GM06990 (cell line): ENCODE measurements at places on chromosomes 3 and 15.

- no peak for DNase-seq
Measured at GRCh38 chr3:52086461-52086860, 30.1 kb upstream of the DUSP7 start.

DNA sequence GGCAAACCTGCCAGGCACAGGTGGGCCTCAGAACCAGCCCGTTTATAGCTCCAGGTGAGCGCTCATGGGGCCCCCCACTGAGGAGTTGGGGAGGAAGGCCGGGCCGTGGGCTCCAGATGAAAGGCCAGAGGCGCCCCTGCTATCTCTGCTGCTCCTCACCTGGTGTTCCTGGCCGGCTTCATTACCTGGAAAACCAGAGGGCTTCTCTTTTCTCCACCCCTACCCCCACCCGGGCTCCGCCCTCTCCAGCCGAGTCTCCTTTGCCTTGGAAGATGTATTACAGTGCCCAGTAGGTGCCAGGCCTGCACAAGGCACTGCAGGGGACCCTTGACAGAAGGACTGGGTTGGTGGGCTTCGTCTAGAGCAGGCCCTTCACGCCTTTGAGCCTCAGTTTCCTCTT, 111.4 kb downstream of the WNT7A start:
- no peak for DNase-seq

- no peak for DNase-seq
Measured at GRCh38 chr15:97783240-97783639, 177.3 kb upstream of the ARRDC4 start.

DNA sequence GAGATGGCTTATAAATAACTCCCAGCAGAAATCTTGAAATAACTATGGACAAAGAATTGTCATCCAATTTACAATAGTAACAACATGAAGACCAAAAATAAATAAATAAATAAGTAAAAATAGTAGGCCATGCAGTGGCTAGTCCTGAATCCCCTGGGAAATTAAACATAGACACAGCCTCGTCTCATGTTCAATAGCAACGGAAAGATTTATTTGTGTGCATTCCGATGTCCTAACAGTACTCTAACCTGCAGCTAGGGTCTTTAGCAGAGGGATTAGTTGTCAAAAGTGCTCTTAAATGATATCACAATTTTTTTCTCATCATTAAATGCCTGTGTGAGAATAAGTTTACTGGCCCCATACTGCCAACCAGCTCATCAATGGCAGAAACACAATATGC, 474.2 kb downstream of the MAGI1 start:
- no peak for DNase-seq

- no peak for DNase-seq
Measured at GRCh38 chr3:193850084-193850619, 257.1 kb downstream of the OPA1 start.

- DNase-seq, result no peak
Measured at GRCh38 chr3:15060029-15060428, 5.1 kb downstream of the MRPS25 start.

GRCh38 chr3:194858382-194858781, 172.7 kb downstream of the FAM43A start:
- DNase-seq, result no peak

DNA sequence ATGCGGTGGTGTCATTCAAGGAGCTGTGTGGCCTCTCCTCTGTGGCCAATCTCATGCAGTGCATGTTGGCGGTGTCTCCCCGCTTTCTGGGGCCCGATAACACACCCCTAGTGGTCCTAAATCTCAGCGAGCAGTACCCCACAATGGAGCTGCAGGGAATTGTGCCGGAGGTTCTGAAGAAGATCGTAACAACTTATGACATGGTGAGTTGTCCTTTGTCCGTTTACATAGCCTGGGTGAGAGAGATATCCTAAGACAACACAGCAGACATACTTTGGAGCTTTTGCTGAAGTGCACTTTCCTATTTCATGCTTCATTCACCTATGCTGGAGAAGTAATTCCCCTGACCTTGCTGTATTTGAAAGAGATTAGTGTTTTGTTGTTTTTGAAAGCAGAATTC, 130.0 kb downstream of the PLCL2 start:
- no peak for DNase-seq
